ENCODE measurements at places on chromosomes 3 and 15. TPM values are rescaled to one million over a fixed set of nuclear protein-coding genes. Genes with fewer than 3 reads are reported as not detected.

DNA sequence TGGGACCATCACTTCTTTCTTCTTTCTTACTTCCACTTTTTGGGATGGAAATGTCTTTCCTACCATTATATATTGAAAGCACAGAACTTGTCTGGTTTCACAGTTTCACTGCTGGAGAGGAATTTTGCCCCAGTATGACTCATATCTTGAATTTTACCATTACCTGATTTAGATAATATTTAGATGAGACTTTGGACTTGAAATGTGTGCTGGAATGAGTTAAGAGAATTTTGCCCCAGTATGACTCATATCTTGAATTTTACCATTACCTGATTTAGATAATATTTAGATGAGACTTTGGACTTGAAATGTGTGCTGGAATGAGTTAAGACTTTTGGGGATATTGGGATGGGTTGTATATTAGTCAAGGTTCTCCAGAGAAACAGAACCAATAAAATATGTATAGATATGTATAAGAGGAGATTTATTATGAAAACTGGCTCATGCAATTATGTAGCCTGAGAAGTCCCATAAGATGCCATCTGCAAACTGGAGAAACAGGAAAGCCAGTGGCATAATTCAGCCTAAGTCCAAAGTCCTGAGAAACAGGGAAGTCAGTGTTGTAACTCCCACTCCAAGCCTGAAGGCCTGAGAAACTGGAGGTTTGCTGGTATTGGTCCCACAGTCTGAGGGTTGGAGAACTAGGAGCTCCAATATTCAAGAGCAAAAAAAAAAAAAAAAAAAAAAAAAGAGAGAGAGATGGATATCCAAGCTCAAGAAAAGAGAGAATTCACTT lies 1029.2 kb downstream of the EPHA3 start:
- H3K4me1 ChIP-seq, result no peaks in the 10 kb centered on the region
- DNase-seq, result no peak
- no peak overlapping the region for H3K27ac ChIP-seq
- H3K4me3 ChIP-seq, result no peak overlapping the region
- no peaks in the 10 kb centered on the region for H3K36me3 ChIP-seq
- no peaks in the 10 kb centered on the region for H3K27me3 ChIP-seq

The CHCHD4 gene
- total RNA-seq, result 12.2 TPM

DNA sequence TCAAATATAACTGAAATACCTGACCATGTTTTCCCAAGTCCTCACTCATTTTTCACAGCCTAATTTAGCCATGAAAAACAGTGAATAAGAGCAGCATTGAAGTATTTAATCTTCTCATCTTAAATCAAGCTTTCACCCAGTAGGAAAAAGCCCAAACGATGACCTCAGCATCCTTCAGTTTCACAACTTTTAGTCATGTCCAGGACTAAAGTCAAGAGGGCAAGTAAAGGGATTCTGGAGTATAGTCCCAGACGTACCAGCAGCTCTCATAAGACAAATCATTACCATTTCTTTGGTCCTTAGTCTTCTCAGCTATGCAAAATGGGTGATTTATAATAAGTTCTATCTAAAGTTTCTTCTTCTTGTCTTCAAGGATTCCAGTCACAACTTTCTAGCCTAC lies 237.3 kb downstream of the IL5RA start:
- no peak overlapping the region for H3K4me3 ChIP-seq
- H3K36me3 ChIP-seq, result no peaks in the 10 kb centered on the region
- no peak overlapping the region for H3K27ac ChIP-seq
- no peaks in the 10 kb centered on the region for H3K27me3 ChIP-seq

GRCh38 chr3:78967061-78967460 lies 800.7 kb downstream of the ROBO1 start:
- H3K4me1 ChIP-seq, result no peaks in the 10 kb centered on the region
- H3K27me3 ChIP-seq, result no peaks in the 10 kb centered on the region
- no peak overlapping the region for H3K4me3 ChIP-seq
- no peak overlapping the region for H3K27ac ChIP-seq
- DNase-seq, result no peak
- H3K36me3 ChIP-seq, result no peaks in the 10 kb centered on the region

The XCR1 gene
- total RNA-seq, result 0.18 TPM

GRCh38 chr3:16289144-16289889 lies 24.3 kb downstream of the OXNAD1 start:
- H3K36me3 ChIP-seq, result no peaks in the 10 kb centered on the region
- no peaks in the 10 kb centered on the region for H3K27me3 ChIP-seq
- DNase-seq, result no peak
- H3K4me3 ChIP-seq, result no peak overlapping the region

The CYP1A2 gene
- not detected for total RNA-seq

DNA sequence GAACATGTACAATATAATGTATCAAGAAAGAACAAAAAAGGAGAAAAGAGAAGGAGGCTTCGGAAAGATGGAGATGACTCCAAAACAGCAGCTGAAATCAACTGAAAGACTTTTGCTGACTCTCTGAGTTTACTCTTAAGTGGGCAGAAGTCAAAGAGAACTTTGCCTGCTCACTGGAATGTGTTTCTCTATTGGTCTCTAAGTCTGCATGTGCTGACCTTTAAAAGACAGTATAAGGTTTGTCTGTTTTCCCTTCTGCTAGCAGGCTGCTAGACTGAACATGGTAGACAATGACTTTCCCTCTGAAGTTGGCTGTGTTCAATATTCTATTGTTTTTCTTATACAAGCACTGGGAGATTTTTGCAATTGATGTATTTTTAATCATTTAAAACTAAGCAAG lies 7.2 kb upstream of the MAP4 start:
- no peak overlapping the region for H3K27ac ChIP-seq
- no peaks in the 10 kb centered on the region for H3K27me3 ChIP-seq
- H3K36me3 ChIP-seq, result no peaks in the 10 kb centered on the region
- no peak for DNase-seq
- H3K4me3 ChIP-seq, result no peak overlapping the region
- H3K4me1 ChIP-seq, result peaks cover 11% of the 10 kb centered on the region

DNA sequence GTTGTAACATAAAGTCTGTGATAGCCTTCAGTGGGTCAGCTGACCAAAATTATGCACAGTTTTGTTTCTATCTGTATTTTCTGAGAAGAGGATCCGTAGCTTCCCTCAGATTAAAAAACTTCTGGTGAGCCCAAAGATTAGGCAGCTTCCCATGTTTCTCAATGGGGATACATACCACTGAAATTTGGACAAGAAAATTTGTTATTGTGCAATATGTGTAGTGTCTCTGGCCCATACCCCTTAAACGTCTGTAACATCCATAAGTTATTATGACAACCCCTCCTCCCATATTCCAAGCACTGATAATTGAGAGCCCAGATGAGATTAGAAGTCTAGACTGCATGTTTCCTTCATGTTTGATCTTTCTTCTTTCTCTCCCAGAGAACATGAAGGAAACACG lies 1.9 kb upstream of the MITF start:
- no peaks in the 10 kb centered on the region for H3K27me3 ChIP-seq
- no peaks in the 10 kb centered on the region for H3K36me3 ChIP-seq
- no peak for DNase-seq
- H3K4me1 ChIP-seq, result peaks cover 10% of the 10 kb centered on the region

The SLC25A36 gene
- 73.4 TPM for total RNA-seq

DNA sequence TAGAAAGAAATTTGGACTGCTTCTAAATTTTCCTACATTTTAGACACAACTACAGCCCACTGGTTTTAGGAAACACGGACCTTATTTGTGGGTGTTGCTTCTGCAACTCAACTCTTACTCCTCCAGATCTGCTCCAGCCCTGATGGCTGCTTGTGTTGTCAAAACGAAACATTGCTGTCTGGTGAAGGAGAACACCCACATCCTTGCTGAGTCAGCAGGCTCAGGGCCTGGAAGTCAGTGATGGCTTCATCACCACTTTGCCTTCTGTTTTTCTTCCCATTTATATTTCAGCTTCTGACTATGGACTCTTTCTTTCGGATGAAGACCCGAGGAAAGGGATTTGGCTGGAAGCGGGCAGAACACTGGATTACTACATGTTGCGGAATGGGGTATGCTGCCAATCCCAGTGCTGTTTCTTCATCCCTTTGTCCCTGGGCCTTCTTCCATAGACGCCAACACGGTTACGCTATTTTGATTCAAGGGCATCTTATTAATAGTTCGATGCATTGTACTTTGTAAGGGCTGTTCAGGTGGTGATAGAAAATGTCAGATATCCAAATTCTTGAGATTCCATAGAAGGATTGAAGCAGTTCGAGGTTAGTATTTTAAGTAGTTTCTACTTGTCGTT lies 392.6 kb upstream of the TPM1 start:
- DNase-seq, result no peak
- no peak overlapping the region for H3K4me3 ChIP-seq
- no peak overlapping the region for H3K27ac ChIP-seq
- peaks cover 4% of the 10 kb centered on the region for H3K4me1 ChIP-seq
- no peaks in the 10 kb centered on the region for H3K27me3 ChIP-seq

The SAXO2 gene
- total RNA-seq, result 2.2 TPM

DNA sequence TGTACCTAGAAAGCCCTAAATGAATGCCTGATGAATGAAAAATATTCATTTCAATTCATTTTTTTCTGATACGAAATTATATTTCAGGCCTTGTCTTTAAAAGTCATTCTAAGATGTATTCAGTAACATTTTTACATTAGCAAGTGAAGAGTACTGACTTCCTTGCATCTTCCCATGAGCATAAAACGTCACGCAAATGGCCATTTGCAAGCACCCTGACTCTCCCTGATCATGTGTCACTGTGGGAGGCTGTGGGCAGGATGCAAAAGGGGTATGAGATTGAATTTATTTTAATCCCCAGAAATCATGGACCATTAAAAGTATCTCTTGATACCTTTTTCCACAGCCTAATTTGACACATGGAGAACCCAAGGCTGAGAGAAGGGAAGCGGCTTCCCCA lies 105.0 kb downstream of the BDH1 start:
- H3K27me3 ChIP-seq, result no peaks in the 10 kb centered on the region
- no peak overlapping the region for H3K27ac ChIP-seq
- H3K4me1 ChIP-seq, result no peaks in the 10 kb centered on the region
- DNase-seq, result no peak

DNA sequence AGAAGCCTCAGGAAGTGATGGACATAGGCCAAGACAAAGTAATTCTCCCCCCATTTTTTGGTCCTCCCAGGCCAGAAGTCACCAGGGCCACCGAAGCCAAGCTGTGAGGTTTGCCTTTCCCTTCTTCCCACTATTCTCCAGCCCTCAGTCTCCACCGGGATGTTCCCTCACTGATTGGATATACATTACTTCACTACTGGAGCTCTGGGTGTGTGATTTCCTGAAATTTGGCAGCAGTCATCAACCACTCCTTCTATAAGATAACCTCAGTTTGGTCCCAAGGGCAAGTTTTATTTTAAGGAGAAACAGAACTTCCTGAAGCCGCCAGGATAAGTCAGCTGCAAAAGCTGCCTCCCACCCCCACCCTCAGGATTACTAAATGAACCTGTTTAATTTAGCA lies 11.3 kb downstream of the SLCO2A1 start:
- no peak for DNase-seq
- no peaks in the 10 kb centered on the region for H3K27me3 ChIP-seq
- no peaks in the 10 kb centered on the region for H3K4me1 ChIP-seq
- H3K36me3 ChIP-seq, result no peaks in the 10 kb centered on the region
- H3K27ac ChIP-seq, result no peak overlapping the region

- H3K27me3 ChIP-seq, result no peaks in the 10 kb centered on the region
- no peak for DNase-seq
- no peaks in the 10 kb centered on the region for H3K36me3 ChIP-seq
- peaks cover 5% of the 10 kb centered on the region for H3K4me1 ChIP-seq
Measured at GRCh38 chr3:197030379-197031314, 1.0 kb upstream of the MELTF start.

DNA sequence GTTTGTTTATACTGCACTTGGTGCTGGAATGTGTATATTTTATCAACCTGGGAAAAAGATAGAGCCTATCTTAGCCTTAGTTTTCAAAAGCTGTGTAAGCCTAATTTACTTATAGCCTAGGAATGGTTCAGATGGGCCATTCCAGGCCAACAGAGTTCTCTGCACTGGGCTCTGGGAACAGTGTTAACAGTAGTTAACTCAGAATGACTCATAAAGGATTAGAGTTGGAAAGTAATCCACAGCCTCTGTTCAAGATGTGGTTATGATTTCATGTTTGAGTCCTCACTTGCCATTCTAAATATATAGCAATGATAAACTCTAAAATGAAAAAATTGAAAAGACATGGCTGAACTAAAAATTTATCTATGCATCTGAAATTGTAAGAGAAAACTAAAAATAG lies 22.6 kb upstream of the PEX5L start:
- no peaks in the 10 kb centered on the region for H3K27me3 ChIP-seq
- H3K27ac ChIP-seq, result no peak overlapping the region
- no peak for DNase-seq
- H3K4me1 ChIP-seq, result no peaks in the 10 kb centered on the region
- H3K36me3 ChIP-seq, result no peaks in the 10 kb centered on the region
- H3K4me3 ChIP-seq, result no peak overlapping the region

The NGLY1 gene
- total RNA-seq, result 27.2 TPM

DNA sequence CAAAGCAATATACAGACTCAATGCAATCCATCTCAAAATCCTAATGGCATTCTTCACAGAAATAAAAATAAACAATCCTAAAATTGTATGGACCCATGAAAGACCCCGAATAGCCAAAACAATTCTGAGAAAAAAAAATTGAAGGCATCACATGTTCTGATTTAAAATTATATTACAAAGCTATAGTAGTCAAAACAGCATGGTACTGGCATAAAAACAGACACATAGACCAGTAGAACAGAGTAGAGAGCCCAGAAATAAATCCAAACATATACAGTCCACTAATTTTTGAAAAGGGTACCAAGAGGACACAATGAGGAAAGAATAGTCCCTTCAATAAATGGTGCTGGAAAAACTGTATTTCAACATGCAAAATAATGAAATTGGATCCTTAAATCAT lies 70.4 kb upstream of the THRB start:
- H3K27ac ChIP-seq, result no peak overlapping the region
- DNase-seq, result no peak
- H3K4me1 ChIP-seq, result no peaks in the 10 kb centered on the region
- no peak overlapping the region for H3K4me3 ChIP-seq

- H3K27ac ChIP-seq, result no peak overlapping the region
- H3K36me3 ChIP-seq, result no peaks in the 10 kb centered on the region
- DNase-seq, result no peak
- peaks cover 6% of the 10 kb centered on the region for H3K4me1 ChIP-seq
Measured at GRCh38 chr3:64971602-64972001, 283.8 kb upstream of the ADAMTS9 start.

The CDHR4 gene
- not detected for total RNA-seq

The SNRK gene
- 52.1 TPM for total RNA-seq

GRCh38 chr3:44674211-44674610 lies 25.7 kb downstream of the ZNF35 start:
- no peak overlapping the region for H3K4me3 ChIP-seq
- no peak for DNase-seq
- H3K4me1 ChIP-seq, result no peaks in the 10 kb centered on the region
- H3K36me3 ChIP-seq, result no peaks in the 10 kb centered on the region
- no peaks in the 10 kb centered on the region for H3K27me3 ChIP-seq
- no peak overlapping the region for H3K27ac ChIP-seq
